Fibroblast of lung (primary cell): ENCODE measurements at places on chromosomes 4 and X.

DNA sequence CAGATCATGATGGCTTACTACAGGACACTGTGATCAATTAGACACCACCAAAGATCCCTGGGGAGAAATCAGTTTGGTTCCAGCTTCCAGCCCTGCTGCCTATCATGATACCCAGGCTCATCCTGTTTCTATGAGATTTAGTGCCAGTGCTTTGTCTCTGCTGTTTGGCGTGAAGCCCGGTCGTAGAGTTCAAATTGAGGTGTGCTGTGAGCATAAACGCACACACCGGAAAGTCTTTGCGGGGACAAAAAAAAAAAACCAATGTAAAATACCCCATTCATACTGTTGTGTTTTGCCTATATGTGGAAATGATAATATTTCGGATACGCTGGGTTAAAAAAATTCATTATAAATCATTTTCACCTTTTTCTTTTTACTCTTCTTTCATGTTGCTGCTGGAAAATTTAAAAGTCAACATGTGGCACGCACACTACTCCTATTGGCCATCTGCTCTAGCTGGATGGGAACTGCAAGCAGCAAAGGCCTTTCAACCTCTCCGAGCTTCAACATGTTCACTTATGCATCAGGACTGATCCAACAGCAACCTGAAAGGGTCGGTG lies 607 bp upstream of the DKC1 start:
- DNase-seq = no peak

- no peak for DNase-seq
Observed at GRCh38 chrX:129823522-129823921, 20.2 kb downstream of the ZDHHC9 start.

DNA sequence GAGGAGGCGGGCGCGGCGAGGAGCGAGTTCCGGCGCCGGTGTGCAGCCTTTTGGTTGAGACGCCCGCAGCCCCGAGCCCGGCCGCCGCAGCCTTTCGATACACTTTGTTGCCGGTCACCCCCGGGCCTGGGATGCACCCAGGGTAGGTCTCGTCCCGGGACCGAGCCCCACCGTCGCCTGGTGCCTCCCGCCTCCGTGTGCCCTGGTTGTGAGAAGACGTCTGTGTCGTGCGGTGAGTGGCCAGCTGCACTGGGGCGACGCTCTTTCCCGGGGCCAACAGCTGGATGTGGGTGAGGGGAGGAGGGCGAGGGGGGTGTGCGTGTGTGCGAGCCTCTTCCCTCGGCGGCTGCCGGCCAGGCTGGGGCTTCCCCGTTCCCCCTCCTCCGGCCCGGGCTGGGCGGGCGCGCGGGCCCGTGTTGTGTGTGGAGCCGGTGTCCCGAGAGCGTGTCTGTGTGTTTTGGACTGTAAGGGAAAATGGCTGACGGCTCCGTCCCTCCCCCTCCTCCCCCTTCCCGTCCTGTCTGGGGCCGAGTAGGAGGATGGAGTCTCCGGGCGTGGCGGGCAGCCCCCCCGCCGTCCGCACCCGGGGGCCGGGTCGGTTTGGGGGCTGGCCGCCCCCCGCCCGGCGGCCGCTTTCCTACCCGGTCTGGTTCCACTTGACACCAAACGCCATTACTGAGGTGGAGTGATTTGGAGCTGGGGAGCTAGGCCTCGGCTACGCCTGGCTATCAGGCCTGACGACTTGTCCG lies 807 bp downstream of the USP9X start:
- peak; percentile 55 for DNase-seq

DNA sequence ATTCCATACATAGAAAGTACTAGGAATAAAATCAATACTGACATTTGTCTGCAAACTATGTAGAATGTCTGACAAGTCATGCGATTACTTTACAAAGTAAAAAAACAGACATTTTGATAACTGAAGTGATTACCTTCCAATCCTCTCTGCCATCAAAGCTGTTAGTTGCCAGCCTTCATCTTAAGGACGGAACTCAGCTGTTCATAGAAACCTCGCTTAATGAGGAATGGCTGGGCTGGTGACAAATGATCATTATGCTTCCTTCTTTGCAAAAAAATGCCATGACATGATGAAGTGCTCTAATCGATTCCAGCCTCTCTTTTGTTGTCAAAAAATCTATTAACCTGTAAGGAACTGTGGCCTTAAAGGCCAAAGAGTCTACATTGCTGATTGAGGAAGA lies 1214.9 kb upstream of the IGFBP7 start:
- no peak for DNase-seq

- no peak for DNase-seq
Observed at GRCh38 chrX:106997611-106998010, 2.4 kb downstream of the MORC4 start.

DNA sequence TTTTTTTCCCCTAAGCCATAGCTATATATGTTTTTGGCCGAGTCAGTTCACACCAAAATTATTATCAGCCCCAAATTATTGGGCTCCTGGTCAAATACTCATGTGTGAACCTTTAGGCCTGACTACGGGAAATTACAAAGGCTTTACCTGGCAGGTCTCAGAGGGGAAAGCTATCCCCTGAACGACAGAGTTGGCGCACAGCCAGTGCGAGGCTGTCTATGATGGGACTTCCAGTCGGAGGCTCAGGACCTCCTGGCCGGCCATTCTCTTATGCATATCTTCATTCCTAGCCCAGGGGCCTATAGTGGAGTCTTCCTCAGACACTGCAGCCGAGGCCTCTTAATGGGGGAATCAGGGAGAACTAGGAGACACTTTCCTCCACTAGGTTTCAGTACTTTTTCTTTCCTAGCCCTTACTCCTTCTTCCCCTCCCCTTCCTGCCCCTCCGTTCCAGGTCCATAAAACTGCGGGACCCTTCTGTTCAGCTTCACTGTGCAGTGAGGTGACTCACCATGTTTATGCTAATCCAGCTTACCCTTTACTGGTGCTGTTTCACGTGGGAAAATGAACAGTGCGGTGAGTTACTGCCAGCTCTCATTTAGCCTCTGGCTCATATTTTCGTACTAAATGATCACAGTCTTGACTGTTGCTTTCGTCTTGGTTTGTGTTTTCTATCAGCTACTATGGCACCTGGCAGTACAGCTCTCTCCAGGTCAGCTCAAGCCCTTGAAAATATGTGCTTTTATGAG lies 533.9 kb downstream of the FSTL5 start:
- DNase-seq = peak; percentile 18

DNA sequence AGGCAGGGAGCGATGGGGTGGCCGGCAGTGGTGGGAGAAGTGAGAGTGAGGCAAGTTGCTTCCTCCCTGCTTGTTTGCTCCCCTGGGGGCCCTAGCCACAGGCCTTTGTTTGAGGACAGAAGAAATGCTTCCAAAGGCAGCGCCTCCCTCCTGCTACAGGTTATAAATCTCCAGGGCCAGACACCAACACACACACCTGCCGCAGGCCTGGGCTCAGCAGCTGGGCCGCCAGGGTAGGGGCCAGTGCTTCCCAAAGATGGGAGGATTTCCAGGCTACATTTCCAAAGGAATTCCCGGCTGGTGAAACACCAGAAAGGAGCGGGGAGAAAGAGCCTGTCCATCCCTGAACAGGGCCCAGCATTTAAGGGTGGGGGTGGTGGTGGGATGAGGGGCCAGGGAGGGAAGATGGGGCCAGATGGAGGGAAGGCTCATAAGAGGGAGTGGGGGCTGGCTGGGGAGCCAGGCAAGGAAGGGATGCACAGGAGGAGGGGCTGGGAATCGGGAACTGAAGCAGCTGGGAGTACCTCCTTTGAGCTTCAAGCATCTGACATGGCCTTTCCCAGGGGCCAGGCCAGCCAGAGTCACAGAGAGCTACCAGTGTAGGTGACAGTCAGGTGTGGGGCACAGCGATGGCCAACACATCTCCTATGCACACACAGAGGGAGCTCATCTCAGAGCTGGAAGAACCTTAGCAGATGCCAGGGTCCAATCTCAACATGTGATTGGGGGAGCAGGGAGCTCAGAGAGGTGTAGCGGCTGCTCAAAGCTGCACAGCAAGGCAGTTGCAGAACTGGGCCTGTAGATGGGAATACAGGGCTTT lies 143.9 kb downstream of the PJA1 start:
- DNase-seq = no peak

DNA sequence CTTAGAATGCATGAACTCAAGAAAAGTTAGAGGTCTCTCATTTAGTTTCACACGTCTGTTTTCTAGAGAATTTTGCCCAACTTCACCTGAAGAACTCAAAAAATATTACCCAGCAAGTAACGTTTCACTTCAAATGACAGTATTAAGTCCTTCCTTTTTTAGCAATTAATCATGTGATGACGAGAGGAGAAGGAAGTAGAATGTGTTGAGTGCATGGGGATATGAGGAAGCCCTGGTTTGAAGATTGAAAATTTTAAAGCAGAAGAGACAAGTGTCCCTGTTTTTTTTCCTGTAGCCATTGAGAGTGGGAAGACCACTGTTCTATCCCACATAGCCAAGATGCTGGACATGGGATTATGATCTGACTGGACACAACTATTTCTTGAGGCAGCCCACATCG lies 406.3 kb upstream of the CPEB2 start:
- no peak for DNase-seq

DNA sequence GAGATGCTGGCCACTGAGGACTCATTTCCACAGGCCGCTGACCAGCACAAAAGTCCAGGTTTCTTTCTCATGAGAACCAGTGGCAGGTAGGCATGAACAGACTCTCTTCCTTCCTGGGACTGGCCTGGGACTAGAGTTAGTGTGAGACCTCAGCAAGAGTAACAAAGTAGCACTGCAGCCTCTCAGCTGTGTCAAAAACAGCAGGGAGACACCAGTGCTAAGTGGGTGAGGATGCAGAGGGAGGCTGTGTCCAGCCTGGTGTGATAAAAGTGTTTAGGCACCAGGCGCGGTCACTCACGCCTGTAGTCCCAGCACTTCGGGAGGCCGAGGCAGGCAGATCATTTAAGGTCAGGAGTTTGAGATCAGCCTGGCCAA lies 42.9 kb downstream of the TRIM2 start:
- no peak for DNase-seq

DNA sequence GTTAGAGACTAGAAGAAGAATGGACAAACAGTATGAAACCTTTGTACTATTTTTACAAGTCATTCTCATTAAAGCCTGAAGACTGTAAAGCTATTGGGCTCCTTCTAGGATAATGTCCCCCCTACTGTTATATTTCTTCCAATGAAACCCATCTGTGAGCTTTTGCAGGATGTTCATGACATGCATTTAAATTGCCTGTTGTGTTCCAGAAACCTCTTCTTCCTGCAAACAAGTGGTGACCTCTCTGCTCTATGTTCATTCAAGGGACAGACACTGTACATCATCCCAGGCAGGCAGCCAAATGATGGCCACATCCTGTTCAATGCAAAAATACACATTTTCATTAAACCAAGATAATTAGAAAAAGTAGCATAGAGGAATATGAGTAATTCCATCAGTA lies 128.0 kb downstream of the C4orf33 start:
- no peak for DNase-seq

DNA sequence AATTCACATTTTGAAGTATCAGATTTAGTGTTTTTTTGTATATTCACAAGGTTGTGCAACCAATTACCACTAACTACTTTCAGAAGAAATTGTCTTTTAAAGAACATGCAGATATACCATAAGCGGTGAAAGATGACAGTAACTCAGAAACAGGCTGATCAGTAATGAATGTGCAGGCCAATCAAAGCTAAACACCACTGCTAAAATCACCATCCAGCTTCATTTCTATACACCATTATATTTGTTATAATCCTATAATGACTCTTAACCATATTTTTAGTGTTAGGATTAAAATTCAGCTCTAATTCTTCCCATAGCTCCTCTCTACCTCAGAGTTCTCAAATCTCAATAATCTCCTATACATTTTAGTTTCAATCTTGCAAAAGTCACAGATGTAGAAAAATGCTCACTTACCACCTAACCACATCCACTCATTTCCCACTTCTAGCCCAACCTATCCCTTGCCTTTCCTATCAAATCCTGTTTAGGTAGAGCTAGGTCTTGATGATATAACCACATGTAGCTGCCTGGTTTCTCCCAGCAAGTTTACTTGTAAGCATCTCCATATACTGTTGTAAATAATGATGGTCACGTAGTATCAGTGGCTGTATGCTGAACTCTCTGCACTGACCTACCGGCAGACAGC lies 16.6 kb downstream of the COQ2 start:
- DNase-seq = no peak

DNA sequence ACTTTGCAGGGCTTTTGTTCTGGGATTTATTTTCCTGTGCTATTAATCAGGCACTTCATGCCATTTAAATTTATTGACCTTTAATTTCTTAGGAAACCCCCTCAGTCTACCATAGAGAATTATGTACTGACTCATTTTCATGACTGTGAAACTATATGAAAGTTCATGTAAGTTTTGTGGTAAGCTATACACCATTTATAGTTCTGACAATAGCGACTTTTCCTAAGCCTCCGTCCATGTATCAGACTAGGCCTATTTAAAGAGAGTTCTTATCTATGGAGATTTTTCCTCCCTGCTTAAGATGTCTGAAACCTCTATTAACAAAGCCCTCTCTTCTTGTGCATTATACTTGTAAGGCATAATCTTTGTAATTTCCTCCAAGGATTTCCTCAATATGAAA lies 111.6 kb downstream of the AFF2 start:
- DNase-seq = no peak

- DNase-seq = no peak
Observed at GRCh38 chrX:8848441-8848840, 47.3 kb upstream of the FAM9A start.
